Left renal cortex interstitium (tissue), 4 donors: ENCODE measurements at places on chromosomes 2 and 18. TPM values are rescaled to one million over a fixed set of nuclear protein-coding genes. Genes with fewer than 3 reads are reported as not detected.

DNA sequence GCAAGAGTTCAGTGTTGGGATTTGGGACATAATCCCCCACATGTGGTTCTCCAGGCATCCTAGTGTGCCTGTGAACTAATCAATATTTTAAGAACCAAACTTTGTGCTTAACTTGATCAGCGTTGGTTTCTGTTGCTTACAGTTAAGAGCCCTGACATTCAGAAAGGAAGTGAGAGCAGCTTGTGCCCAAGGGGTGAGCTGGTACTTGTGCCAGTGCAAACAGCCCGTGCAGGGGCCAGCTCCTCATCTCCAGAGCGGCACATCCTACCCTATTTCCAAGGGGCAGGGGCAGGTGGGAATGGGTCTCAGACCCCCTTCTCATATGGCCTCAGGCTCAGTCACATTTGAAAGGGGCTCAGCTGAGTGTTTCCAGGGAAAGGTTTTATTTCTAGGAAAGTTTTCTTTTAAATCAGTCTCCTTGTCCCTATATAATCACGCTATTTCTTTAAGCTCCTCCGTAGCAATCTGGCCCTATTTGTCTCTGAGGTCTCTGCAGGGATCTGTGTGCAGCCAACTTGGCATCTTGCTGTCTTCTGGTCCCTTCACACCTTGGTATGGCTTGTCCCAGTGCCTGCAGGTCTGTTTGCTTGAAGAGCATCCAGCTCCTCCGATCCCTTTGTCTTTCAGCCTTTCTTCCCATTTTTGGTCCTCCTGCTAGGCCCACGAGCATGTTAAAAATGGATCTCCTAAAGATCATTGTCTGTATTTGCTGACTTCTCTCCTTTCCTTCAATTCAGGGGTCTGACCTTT lies 358.9 kb downstream of the HRH4 start:
- DNase-seq = no peak

DNA sequence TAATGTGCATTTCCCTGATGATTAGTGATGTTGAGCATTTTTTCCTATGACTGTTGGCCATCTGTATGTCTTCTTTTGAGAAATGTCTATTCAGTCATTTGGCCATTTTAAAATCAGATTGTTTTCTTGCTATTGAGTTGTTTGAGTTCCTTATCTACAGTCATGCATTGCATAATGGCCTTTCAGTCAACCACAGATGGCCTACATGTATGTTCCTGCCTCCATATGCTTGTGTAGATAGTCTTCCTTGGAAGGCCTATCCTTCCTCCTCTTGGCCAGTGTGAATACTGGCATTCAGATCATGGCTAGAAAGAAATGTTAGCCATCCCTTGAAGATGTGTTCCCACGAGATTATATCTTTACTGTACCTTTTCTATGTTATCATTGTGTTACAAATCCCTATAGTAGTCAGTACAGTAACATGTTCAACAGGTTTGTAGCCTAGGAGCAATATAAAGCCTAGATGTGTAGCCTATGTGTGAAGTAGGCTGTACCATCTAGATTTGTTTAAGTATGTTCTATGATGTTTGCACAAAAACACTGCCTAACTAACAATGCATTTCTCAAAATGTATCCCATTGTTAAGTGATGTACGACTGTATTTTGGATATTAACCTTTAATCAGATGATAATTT lies 65.6 kb upstream of the CD302 start:
- no peak for DNase-seq

GRCh38 chr2:5991305-5991968 lies 299.3 kb downstream of the SOX11 start:
- no peak for DNase-seq

DNA sequence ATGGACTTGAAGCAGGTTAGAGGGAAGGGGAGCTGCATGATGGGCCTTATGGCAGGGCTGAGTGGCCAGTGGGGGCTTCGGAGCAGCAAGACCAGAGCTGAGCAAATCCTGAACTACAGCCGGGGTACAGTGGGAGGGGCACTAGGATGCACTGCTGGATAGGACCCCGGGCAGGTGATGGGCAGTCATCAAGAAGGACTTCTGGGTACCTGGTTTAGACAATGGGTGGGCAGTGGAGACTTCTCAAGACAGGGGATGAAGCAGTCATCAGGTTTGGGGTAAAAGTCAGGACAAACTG lies 507.4 kb upstream of the MYT1L start:
- no peak for DNase-seq

DNA sequence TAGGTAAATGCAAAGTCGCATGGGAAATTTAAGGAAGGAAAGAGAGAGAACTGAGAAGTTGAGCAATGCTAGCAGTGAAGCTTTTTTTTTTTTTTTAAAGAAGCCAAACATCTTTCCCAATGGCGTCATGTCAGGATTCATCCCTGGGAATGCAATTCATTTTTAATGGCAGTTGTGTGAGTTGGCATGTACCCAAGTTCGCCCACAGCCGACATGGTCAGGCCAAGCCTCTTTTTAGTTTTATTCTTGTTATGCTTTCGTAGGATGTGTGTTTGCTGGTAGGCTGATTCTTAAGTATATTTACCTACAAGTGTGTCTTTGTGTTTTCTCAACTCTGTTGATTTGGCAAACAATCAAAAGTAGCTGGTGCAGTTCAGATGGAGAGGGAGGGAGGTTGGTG lies 127.6 kb upstream of the ITGA6 start:
- DNase-seq = no peak

GRCh38 chr18:54233747-54234146 lies 9.3 kb upstream of the MBD2 start:
- DNase-seq = no peak

- DNase-seq = no peak
These were observed 7.6 kb upstream of the NRXN1 start for GRCh38 chr2:51039581-51039980.

Gene TPO
- 0.11 TPM for polyA plus RNA-seq

Gene B3GNT7
- polyA plus RNA-seq = 3.7 TPM

Gene RAB31
- 26.1 TPM for polyA plus RNA-seq

Gene UCN
- polyA plus RNA-seq = 1.4 TPM
